ENCODE measurements at places on chromosomes 2 and 18.

- DNase-seq: no peak
These were observed 183.5 kb downstream of the ANTXR1 start for GRCh38 chr2:69196327-69197117.

DNA sequence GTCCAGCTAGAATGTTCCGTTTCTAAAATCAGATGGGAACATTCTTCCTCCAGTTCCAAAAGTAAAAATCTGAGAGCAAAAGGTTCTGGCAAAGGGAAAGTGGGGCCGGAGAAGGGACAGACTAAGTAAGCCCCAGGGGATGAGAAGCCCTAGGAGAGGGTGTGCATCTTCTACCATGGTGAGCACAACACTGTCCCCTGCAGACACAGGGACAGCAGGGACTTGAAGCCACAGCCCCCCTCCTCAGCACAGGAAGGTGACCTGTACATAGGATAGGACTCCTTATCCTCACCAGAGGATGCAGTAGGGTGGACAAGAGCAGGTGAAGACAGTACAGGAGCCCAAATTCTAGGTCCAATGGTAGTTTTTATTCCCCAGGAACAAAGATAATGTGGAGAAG, 12.6 kb upstream of the ATRAID start:
- DNase-seq: no peak

GRCh38 chr2:84924173-84925106, 19.0 kb downstream of the TMSB10 start:
- DNase-seq: no peak

DNA sequence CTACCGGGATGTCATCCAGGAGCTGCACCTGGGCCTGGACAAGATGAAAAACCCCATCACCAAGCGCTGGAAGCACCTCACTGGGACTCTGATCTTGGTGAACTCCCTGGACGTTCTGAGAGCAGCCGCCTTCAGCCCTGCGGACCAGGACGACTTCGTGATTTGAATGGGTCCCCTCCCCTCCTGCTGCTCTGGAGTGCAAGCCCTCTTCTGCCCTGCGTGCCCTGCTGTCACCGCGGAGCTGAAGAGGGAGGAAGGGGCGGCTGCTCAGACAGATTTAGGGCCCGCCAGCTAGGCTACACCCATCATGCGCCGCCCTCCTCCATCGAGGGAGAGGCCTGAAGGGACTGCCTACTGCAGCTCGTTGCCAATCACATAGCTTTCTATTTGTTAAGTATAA, 101.8 kb downstream of the SH3BP4 start:
- DNase-seq: no peak

GRCh38 chr2:66567729-66568128, 132.8 kb downstream of the MEIS1 start:
- DNase-seq: no peak

- no peak for DNase-seq
These were observed 18.9 kb upstream of the ST3GAL5 start for GRCh38 chr2:85907671-85908157.

GRCh38 chr2:180933332-180933731, 47.1 kb upstream of the UBE2E3 start:
- DNase-seq: no peak

- DNase-seq: peak; percentile 41
These were observed 80.1 kb upstream of the MAP3K20 start for GRCh38 chr2:172995323-172996244.

GRCh38 chr18:715626-716025, 3.2 kb upstream of the ENOSF1 start:
- no peak for DNase-seq

DNA sequence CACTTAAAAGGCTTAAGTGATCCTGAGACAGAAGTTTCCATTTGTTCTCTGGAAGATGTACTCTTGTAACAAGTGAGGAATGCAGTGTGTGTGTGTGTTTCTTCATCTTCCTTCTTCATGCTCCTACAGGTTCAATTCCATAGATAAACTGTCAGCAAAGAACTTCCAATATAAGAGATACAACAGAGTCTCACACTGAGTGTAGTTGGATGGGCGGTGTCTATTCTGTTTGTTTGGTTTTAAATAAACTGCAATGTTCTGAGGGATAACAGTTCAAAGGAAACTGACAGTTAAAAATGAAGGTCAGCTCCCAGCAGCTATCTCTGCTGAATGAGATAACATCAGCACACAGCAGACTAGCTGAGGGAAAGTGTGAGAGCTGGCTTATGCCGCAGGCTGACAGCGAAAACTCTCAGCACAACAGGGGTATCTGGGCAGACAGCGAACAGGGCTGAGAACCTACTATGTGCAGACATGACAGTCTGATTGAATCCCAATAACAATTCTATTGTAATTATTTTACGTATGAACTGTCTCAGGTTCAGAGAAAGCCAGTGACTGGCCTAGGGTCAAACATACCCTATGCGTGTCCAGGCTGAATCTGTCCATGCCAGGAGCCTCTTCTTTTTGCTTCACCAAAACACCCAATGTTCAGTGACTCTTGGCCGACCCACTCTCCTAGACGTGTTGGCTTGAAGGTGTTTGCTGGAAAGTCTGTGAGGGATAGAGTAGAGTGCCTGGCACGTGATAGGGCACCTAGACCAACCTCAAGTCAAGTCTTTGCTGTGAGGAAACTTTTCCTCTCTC, 201.9 kb upstream of the TRIB2 start:
- DNase-seq: no peak

GRCh38 chr2:950080-950966, at the start of gene SNTG2:
Gene SNTG2, plus strand, starts transcription at chr2:950849. Its CDS starts 148 bp downstream, at chr2:950997.
- no peak for DNase-seq

- no peak for DNase-seq
These were observed 43.3 kb upstream of the LCLAT1 start for GRCh38 chr2:30403592-30404312.

DNA sequence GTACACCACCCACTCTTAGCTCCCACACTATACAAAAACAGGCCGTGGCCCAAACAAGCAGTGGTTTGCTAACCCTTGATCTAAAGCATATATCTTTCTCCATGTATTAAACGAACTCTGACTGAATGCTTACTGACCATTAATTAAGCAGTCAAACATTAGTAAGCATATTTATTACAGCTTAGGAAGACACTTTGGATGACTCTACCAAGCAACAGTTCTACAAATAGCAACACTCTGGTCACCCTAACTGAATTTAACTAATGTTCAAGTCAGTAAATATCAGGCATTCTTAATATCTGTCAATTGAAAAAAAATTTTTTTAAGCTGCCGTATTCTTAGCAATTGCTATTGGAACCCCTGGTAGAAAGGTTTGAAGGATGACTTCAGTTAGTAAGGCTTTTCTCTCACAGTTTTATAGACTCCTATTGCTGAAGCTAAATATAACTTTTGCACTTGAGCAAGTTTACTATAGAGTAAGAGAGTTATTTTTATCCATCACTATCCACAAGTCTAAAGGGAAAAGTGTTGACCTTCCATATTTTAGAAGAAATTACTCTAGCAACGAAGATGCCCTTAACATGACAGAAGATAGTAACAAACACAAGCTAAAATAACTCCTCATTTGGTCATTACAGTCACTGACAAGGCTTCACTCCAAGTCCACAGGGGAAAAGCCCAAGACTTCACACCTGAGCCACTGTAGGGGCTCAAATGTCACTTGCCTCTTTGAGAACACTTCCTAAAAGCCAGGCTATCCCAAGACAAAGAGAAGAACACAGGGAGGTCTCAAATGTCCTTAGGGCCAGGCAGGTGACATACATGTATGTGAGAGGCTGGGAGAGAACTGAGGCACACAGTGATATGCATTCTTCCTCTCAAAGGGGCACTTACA, 74.4 kb downstream of the RTN4 start:
- DNase-seq: no peak

GRCh38 chr2:190996338-190996946, 17.5 kb downstream of the STAT1 start:
- peak; percentile 63 for DNase-seq

- DNase-seq: no peak
These were observed 1519.9 kb upstream of the ACVR2A start for GRCh38 chr2:146324951-146325350.

- no peak for DNase-seq
These were observed 16.2 kb downstream of the CHCHD5 start for GRCh38 chr2:112600634-112601033.

- no peak for DNase-seq
These were observed 74.3 kb upstream of the SLC1A4 start for GRCh38 chr2:64914735-64915509.

- DNase-seq: no peak
These were observed 9.4 kb upstream of the COLEC11 start for GRCh38 chr2:3585261-3586109.

- DNase-seq: no peak
These were observed 11.0 kb downstream of the KIF5C start for GRCh38 chr2:148885988-148886387.

GRCh38 chr2:1672738-1673137, 71.6 kb downstream of the PXDN start:
- DNase-seq: no peak

GRCh38 chr18:22728016-22728415, 205.1 kb upstream of the RBBP8 start:
- no peak for DNase-seq

DNA sequence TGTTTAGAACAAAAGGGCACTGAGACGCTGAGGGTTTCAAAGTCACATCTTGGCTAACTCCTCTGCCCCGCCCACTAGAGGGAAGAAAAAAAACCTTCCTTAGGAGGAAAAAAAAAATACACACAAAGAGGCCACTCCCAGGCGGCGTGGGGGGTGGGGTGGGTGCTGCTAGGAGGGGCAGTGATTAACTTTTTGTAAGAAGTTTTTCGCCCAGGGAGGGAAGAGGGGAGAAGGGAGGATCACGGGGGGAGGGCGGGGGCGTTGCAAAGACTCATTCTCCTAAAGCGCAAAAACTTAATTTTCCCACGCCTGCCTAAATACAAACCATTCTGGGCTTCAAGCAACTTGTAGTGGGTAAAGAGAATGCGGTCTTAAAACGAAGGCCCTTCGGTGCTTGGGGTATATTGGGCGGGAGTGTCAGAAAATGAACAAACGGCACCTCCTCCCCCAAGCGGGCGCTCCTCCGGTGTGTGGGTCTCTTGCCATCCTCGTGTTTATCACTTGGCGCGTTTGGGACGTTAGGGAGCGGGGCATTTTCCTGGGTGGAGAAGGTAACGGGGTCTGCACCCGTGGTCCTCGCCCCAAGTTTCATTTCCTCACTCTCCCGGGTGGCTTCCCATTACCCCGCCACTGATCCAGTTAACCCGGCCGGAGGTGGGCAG, 1.7 kb downstream of the CXCR4 start:
- no peak for DNase-seq

- no peak for DNase-seq
These were observed 361.6 kb upstream of the MAP2 start for GRCh38 chr2:209062210-209062609.

- peak; percentile 49 for DNase-seq
These were observed 111.8 kb upstream of the PPP1CB start for GRCh38 chr2:28639836-28640235.

DNA sequence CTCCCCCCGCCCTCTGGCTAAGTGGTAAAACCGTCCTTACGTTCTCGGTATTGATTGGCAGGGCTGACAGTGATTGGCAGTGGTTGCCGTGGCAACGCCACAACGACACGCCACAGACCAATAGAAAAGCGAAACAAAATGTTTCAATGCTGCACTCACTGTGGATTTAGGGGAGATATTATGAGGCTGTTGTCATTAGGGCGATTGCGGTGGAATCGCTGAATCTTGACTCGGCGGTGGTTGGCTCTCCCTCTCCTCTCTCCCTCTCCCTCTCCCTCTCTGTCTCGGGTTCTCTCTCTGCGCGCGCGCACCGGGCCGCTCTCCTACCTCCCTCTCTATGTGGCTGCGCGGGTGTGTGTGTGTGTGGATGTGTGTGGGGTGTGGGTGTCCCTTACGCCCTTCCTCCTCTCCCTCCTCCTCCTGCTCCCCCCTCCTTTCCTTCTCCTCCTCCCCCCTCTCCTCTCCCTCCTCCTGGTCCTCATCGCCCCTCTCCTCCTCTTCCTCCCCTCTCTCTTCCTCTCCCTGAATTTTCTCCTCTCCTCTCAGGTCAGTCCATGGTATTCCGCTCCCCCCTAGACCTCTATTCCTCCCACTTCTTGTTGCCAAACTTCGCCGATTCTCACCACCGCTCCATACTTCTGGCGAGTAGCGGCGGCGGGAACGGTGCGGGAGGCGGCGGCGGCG, at the start of gene SIX3:
TSS of gene SIX3 (plus strand) at position 152 of the 684 bp plus-strand sequence. CDS start at position 555, 403 bp downstream.
- DNase-seq: no peak

- DNase-seq: no peak
These were observed 186.8 kb upstream of the SMAD7 start for GRCh38 chr18:49137585-49137984.

- DNase-seq: no peak
These were observed 1137.6 kb upstream of the NXPH2 start for GRCh38 chr2:139917690-139918384.

- DNase-seq: no peak
These were observed 38.0 kb upstream of the NEDD4L start for GRCh38 chr18:58005885-58006523.

DNA sequence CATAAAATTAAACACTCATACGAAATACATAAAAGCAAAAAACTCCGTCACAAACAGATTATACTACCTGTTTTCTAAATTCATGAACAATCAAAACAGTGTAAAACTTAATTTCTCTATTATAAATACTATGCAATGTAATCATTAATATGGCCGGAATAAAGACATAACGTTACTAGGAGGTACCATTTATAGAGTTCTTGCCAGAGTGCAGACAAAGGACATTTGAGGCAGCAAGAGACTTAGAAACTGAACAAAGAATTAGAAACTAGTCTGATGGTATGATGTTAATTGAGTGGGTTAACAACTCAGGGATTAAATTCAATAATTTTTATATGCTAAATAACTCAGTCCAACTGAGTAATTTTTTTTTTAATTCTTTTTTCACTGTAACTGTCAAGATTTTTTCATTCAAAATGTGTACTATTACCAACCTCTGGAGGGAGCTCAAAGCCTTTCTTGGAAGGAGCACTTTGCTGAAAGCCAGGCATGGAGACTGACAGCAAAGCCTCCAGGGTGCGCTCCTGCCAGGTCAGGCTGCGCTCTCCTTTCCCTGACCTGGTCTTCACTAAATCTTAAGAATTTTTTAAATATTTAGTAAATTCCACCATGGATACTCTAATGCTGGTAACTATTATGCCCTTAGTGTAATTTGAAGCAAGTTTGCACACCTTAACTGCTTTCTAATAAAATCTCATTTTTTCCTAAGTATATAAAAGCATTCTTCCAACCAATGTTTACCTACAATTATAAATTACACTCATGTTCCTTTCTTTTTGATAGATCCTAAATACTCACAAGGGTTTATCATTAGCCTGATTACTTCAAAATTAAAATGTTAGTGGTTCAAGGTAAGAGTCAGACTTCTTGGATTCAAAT, 34.1 kb downstream of the WDR35 start:
- DNase-seq: peak; percentile 36

Data from HuH-7.5 (cell line).